Activated T-helper 1 cell treated with anti-CD3 and anti-CD28 coated beads, Interleukin-2, amount 50 U/mL, for 16 hours (primary cell): ENCODE measurements at places on chromosomes 2 and 18.

DNA sequence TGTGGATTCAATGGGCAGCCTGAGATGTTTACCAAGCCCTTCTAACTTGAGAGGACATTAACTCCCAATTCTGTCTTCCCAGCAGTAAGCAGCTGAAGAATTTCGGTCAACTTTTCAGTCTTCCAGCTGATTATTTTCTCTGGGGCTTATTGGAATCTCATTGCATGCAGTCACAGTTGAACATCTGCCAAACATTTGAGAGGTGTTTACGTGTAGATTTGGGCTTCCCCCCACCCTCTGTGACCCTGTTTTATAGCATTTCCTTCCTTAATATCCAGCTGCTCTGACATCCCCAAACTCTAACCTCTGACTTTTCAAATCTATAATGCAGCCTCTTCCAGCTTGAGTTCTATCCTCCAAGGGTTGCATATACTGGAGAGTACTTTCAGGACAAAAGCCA lies 16.5 kb upstream of the VIT start:
- DNase-seq: no peak

GRCh38 chr2:127053731-127054603 lies 53.0 kb downstream of the BIN1 start:
- no peak for DNase-seq

DNA sequence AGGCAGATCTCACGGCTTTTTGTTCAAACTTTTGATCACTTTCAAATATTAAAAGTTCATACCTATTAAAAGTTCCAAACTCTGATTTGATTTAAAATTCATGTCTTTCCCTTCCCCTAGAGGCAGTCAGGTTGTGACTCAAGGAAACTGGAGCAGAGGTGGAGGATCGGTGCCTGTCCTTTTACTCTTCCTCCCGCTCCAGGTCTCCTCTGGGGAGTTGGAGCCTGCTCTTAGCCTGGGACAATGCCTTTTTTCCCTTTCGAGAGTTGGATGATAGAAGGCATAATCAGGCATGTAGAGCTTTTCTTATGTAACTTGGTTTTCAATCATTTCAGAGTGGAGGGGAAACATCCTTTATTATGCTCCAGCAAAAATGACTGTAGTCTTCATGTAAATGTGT lies 1706.1 kb upstream of the CELF4 start:
- no peak for DNase-seq

DNA sequence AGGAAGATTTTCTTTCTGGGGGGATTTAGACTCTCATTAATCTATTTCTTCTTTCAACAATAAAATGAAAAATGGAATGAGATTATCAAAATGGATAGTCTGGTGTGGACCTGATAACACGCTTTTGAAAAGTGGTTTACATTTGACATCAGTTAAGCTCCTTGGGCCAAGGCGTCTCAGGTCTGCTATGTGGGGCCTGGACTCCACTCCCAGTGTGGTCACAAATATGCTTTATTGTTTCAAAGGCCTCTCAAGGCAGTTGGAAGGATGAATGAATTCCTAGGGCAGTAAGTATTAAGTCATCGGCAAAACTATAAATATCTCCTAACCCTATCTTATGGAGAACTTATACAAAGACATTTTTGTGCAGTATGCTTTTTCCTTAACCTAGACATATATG lies 74.5 kb downstream of the ETAA1 start:
- no peak for DNase-seq

DNA sequence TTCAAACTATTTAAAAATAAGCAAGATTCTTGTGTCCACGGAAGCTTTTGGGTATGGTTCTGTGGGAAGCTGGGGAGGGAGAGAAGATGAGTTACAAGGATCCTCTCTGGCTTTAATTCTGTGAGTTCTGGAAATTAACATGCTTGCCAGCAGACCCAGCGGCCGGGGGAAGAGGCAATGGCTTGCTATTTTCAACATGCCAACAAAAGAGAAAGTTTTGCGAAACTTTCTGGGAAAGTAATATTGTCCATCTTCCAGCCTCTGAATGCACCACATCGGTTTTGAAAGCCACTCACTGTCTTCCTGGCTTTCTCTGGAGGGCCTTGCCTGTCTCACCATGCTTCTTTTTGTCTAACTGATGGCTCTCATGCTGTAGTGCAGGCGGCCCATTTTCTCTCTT lies 85.7 kb downstream of the EN1 start:
- no peak for DNase-seq

- no peak for DNase-seq
Observed at GRCh38 chr18:37709740-37710139, 144.1 kb upstream of the CELF4 start.

DNA sequence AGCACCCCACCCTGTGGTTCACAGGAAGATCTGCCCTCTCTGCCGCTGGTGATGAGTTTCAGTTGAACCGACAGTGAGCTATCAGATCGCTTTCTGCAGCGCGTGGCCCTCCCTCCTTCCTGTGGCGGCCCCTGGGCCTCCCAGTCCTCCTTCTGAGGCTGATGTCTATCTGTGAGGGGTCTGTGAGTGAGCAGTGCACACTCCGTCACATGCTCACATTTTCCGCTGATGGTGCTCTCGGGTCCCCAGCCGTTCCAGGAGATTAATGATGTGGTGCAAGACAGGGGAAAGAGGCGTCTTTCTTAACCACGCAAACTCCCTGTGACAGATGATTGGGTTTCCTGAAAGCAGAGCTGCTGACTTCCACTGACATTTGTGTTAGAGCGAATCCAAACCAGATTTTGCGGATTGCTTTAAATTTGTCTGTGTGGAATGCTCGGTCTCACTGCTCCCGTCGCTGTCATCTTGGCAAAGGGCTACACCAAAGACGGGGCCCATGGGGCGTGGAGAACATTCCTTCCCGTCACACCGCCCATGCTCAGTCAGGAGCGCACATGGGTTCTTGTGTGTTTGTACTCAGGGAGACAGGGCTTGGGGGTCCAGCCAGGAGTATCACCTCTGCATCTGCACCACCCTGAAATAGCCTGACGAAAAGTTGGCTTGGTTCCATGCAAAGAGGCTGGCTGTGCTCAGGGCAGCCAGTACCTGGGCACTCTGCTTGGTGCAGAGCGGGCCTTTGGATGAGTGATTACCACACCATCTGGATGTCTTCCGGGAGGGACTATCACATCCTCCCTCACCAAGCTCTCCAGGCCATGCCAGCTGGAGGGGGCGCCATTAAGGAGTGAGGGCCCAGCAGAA lies 154.7 kb upstream of the HS6ST1 start:
- DNase-seq: no peak

- DNase-seq: no peak
Observed at GRCh38 chr2:5215989-5216607, 476.1 kb upstream of the SOX11 start.

- DNase-seq: no peak
Observed at GRCh38 chr18:13223311-13224143, 5.0 kb downstream of the LDLRAD4 start.

- DNase-seq: no peak
Observed at GRCh38 chr2:240847817-240848216, 20.8 kb upstream of the AGXT start.

DNA sequence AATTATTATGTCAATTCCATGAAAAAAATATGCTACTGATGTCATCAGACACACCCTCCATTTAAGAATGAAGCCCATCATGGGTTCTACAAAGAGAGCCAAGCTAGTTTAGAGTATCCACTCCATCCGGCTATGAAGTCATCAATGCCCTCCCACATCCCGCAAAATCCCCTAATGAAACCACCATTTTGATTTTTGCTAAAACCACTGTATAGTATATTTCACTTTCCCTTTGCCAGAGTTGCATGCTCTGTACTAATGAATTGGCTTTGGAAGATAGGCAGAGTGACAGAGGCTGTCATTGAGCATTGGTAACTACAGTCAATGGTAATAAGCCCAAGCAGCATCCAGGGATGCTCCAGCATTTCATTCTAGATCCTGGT lies 118.6 kb downstream of the ANKRD44 start:
- DNase-seq: peak; percentile 35

DNA sequence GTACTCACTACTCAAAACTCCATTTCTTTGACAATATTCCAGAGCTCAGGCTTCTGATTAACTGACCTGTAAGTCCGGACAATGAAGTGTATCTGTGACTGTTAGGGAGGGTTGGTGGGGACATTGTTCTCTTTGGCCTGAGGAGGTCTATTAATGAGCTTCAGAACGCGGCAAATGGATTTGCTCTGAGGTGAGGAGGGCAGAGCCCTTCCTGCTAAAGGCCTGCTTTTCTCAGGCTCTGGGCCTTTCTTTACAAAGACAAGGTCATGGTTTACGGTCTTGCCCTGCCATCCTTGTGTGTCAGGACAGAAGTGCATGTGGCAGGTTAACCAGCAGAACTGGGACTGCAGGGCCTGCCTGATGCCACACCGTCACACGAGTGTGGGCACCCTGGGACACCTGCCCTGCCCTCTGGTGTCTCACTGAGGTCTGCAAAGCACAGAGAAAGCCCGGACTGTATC lies 7.2 kb downstream of the ALKAL2 start:
- DNase-seq: no peak

DNA sequence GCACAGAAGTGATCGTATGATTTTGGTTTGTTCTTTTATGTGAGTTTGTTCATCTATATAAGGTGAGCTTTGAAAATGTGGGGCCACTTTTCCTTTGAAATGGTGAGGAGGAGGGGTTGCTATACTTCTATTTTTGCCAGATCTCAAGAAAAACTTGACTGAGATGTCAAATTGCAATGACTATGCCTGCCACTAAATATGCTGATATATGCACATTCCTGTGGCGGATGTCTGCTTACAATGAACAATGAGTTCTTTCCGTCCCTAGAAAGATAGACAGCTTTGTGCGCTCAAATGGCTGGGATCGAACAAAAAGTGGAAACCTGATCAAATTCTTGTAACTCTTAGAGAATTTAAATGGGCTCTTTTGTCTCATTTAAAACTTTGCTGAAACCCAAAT lies 28.7 kb downstream of the MYT1L start:
- DNase-seq: no peak

- no peak for DNase-seq
Observed at GRCh38 chr2:48558456-48558855, 28.5 kb downstream of the STON1 start.

DNA sequence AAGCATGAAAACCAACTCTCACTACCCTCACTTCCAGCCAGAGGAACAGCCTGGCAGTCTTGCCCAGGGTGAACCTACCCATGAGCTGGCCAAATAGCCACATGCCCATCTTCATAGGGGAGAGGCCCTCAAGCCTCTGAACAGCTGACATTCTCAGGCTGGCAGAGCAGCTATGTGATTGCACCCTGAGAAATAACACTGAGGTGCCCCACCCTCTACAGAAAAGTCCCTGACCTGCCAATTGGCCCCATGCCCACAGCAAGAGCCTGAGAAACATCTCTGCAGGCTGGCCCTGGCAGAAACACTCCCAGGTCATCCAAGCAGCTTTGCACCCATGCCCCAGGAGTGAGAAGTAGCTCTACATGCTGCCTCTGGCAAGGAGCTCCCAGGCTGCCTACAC lies 127.4 kb upstream of the OTX1 start:
- DNase-seq: no peak

DNA sequence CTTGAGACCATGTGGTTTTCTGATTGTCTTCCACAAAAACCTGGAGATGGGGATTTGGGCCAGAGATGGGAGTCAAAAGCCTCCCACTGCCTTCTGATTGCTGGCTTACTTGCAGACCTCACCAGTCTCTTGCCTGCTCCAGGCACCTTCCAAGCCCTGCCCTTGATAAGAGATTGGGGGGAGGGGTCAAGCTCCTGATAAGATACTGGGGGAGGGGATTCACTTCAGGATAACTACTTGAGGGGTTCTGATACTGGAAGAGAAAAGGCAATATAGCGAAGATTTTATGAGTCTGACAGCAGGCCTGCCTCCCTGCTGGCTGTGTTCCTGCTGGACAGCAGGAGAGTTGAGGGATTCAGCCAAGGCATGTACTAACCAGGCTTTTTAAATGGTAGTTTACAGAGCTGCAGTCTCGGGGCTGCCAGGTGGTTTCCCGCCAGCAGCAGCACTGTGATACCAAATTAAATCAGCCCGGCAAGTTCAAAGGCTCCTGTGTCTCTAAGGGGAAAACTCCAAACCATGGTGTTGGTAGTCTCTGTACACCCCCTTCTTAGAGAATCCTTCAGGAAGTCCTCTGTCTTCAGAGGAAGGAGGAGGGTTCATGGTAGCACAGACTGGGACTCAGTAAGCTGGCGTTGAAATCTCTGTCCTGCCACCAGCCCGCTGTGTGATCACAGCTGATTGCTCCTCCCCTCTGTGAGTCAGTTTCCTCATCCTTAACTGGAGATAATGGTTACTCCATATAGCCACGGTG lies 58.3 kb downstream of the FBXO36 start:
- DNase-seq: no peak

DNA sequence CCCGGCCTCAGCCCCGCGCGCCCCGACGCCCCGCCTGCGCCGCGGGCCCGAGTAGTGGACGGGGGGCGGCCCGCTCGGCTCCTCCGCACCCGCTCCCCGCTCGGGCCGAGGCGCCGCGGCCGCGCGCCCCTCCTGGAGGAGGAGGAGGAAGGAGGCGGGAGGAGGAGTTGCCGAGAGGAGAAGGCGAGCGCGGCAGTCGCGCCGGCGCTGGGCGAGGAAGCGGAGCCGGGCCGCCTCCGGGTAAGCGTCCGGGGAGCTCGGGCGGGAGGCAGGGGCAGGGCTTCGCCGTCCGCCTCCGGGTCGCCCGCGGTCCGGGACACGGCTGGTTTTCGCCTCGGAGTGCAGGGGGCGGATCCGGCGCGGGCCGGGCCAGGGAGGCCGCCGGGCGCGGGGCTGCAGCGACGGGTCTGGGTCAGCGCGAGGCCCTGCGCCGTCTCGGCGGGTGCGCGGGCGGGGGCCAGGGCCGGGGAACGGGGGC lies at the start of gene SOCS6:
SOCS6 (plus strand) TSS at position 195 of the 478 bp plus-strand sequence. CDS start 35,624 bp downstream, outside the sequence.
- no peak for DNase-seq

- no peak for DNase-seq
Observed at GRCh38 chr2:209556354-209556961, 132.6 kb downstream of the MAP2 start.

- no peak for DNase-seq
Observed at GRCh38 chr2:204328373-204328772, 216.9 kb upstream of the PARD3B start.

DNA sequence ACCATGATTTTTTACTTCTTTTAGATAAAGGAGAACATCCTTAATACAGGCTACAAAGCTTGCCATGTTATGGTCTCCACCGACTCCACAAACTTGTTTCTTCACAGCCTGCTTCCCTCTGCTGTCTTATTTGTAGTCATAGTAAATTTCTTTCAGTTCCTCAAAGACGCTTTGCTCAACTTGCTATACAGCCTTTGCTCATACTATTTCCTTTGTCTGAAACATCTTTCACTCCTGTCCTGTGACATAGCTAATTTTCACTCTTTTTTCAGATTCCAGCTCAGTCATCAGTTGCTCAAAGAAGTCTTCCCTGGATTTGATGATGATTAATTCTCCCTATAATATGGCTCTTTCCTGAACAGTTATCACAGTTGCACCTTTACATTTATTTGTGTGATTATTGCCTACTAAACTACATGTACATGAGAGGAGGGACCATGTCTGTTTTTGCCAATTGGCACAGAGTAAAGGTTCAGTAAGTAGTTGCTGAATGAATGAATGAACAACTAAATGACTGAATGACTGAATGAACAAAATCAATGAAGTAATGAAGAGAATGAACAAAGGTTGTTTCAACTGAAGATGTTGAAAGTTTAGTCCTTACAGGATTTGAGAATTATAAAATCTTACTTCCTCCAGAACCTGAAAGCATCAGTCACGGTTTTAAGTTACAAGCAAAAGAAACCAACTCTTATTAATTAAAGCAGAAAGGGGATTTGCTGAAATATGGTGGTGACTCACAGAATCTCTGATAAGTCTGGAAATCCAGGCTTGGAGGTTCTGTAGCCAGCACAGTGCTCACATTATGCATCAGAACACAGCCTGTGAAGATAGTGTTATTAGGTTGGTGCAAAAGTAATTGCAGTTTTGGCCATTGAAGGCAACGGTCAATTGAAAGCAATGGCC lies 186.4 kb upstream of the FAM98A start:
- DNase-seq: no peak
